ENCODE measurements at places on chromosomes 4 and X. TPM values are rescaled to one million over a fixed set of nuclear protein-coding genes. Genes with fewer than 3 reads are reported as not detected.

- DNase-seq: no peak
- no peaks in the 10 kb centered on the region for H3K36me3 ChIP-seq
- H3K27me3 ChIP-seq: no peaks in the 10 kb centered on the region
- H3K27ac ChIP-seq: no peak overlapping the region
Measured at GRCh38 chr4:11421116-11421515, 7.6 kb downstream of the HS3ST1 start.

GRCh38 chr4:133938061-133938460 is 263.5 kb downstream of the PABPC4L start:
- H3K4me1 ChIP-seq: no peaks in the 10 kb centered on the region
- H3K27ac ChIP-seq: no peak overlapping the region
- DNase-seq: no peak
- no peaks in the 10 kb centered on the region for H3K27me3 ChIP-seq

SOX3 gene
- not detected for total RNA-seq

- H3K27ac ChIP-seq: no peak overlapping the region
- H3K4me3 ChIP-seq: no peak overlapping the region
- H3K27me3 ChIP-seq: no peaks in the 10 kb centered on the region
- H3K36me3 ChIP-seq: peaks cover 10% of the 10 kb centered on the region
- DNase-seq: no peak
Measured at GRCh38 chr4:37652747-37653527, 33.2 kb downstream of the RELL1 start.

CXCL8 gene
- 10.7 TPM for total RNA-seq

DNA sequence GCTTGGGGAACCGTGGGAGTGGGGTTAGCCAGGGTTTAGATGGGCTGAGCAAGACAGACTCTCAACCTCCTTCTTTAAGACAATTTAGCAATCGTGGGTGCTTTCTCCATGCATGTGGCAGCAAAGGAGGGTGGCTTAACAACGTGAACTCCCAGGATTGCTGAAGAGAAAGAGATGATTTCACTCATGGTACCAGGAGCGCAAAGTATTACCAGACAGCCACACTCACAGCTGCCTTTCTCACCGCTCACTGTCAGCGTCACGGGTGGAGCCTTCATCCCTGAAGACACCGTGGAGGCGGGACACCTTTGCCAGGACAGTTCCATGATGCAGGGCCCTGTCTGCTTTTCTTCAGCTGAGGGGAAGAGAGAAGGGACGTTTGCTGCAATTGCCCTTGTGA is 212.5 kb upstream of the PSAPL1 start:
- peaks cover 14% of the 10 kb centered on the region for H3K4me1 ChIP-seq
- no peak overlapping the region for H3K4me3 ChIP-seq
- H3K27ac ChIP-seq: no peak overlapping the region
- H3K36me3 ChIP-seq: no peaks in the 10 kb centered on the region

DNA sequence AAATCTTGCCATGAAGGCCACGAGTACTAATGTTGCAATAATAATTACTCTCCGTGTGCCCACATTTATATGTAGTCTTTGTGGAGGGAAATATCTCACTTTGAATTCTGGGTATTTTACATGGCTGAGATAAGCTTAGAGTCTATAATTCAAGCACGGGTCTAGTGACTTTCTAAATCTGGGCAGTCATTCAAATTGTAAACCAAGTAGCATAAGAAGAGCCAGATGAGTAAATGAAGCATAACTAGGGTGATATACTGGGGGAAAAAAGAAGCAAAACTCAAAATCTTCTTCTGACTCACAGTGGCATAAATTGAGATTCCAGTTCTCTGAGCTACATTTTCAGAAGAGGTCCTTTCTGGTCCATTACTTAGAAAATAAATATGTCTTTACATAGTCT is 53.0 kb downstream of the MAPK10 start:
- DNase-seq: no peak
- no peak overlapping the region for H3K4me3 ChIP-seq

DNA sequence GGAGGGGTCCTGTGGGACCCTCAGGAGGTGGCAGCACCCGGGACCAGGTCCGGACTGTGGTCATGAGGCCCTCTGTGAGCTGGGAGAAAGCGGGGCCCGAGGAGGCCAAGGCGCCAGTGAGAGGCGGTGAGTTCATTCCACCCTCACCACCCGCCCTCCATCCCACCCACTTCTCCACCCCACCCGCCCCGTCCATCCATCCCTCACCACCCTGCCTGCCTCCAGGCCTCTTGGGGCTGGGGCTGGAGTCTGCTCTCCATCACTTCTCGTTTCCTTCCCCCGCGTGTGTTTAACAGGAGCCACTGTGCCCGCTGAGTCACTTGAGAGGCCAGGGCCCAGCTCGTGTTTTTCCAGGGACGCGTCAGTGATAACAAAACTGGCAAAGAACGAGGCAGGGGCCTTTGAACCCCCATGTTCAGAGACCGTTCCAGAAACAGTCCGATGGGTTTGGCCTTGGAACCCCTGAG is 6.2 kb downstream of the SH3TC1 start:
- DNase-seq: no peak
- H3K4me3 ChIP-seq: no peak overlapping the region
- H3K36me3 ChIP-seq: peaks cover 21% of the 10 kb centered on the region
- no peaks in the 10 kb centered on the region for H3K27me3 ChIP-seq
- H3K4me1 ChIP-seq: peaks cover 23% of the 10 kb centered on the region
- H3K27ac ChIP-seq: no peak overlapping the region

DNA sequence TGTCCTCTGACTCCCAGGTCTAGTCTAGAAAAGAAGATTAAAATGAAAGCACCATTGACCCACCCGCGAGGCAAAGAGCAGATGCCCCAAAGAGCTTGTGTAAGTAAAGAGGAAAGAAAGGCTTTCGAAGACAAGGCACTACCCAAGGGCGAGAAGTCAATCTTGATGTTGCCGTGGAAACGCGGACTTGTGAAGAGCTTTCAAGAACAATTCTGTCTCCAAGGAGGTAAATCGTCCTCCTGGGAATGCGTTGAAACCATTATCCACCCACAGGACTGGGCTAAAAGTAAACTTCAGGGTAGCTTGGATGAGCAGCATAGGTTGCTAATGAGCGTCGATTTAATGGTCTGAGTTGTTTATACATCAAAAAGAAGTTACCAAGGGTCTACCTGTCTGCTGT is 189.3 kb downstream of the DHRSX start:
- no peak for DNase-seq
- no peaks in the 10 kb centered on the region for H3K4me1 ChIP-seq
- no peak overlapping the region for H3K4me3 ChIP-seq

DNA sequence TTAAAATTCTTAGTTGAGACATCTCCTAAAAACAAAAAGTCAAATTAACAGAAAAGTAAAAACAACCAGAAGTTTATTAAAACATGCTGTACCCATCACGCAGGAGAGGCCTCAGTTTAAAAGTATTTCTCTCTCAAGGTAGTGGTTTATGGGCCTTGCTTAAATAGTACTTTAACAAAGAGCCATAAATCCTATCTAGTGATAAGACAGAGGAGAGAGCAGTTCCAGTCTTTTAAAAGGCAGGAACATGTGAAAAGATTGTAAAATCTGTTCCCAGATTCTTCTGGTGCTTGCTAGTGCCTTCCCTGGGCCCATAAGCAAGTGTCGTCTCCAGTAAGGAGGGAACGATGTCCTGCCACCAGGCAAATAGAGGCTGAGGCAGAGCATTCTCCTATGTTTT is 476.3 kb upstream of the ADGRL3 start:
- H3K36me3 ChIP-seq: no peaks in the 10 kb centered on the region
- H3K4me3 ChIP-seq: no peak overlapping the region
- H3K4me1 ChIP-seq: no peaks in the 10 kb centered on the region
- no peak for DNase-seq
- H3K27ac ChIP-seq: no peak overlapping the region

TKTL1 gene
- not detected for total RNA-seq

- no peak overlapping the region for H3K4me3 ChIP-seq
- no peaks in the 10 kb centered on the region for H3K4me1 ChIP-seq
- no peak overlapping the region for H3K27ac ChIP-seq
Measured at GRCh38 chr4:10671366-10671765, 13.2 kb downstream of the CLNK start.

DUSP9 gene
- not detected for total RNA-seq

- peak; percentile 94 for DNase-seq
- no peaks in the 10 kb centered on the region for H3K36me3 ChIP-seq
- H3K27me3 ChIP-seq: no peaks in the 10 kb centered on the region
- no peak overlapping the region for H3K27ac ChIP-seq
Measured at GRCh38 chrX:1453951-1454785, 1.5 kb upstream of the ASMTL start.
